H4 (cell line): ENCODE measurements at places on chromosomes 12 and 14. TPM values are rescaled to one million over a fixed set of nuclear protein-coding genes. Genes with fewer than 3 reads are reported as not detected.

CCDC196 gene
- not detected in 2 replicates for total RNA-seq

SLC39A2 gene
- not detected in 2 replicates for total RNA-seq

ZDHHC22 gene
- total RNA-seq: not detected in 2 replicates

NUDT14 gene
- 18.0 and 19.8 TPM in 2 replicates for total RNA-seq

CHFR gene
- 6.4 and 11.9 TPM in 2 replicates for total RNA-seq

TUNAR gene
- not detected in 2 replicates for total RNA-seq

- DNase-seq: no peak
Observed at GRCh38 chr14:30708157-30708556, 86.0 kb downstream of the SCFD1 start.

GRCh38 chr14:72553161-72553560 is 340.7 kb downstream of the DPF3 start:
- DNase-seq: no peak
